HuH-7 (cell line): ENCODE measurements at places on chromosomes 7 and 10.

DNA sequence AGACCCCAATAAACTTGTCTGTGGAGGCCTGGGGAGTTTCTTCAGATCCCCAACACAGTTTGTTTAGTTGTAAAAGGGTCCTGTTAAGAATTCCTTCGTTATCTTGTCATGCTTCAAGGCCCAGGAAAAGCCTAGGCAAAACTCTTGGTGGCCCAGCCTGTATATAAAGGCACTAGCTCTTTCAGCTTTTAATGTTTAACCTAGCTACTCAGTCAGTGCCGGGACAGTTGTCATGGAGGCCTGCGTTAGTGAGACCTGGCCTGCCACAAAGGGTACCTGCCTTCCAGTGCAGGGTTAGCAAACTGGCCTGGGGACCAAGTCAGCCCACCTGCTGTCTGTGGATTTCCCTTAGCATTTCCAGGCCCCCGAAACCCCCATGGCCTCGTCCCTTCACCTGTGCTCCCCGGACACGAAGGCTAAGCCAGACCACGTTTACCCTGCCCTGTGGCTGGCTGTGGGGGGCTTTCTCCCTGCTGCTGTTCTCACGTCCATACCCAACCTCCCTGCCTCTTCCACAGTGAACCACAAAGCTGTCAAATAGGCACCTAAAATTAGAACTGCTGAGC is 96.9 kb upstream of the PPP2R2D start:
- DNase-seq: no peak

GRCh38 chr7:30789334-30789711 is 18.1 kb downstream of the MINDY4 start:
- no peak for DNase-seq

DNA sequence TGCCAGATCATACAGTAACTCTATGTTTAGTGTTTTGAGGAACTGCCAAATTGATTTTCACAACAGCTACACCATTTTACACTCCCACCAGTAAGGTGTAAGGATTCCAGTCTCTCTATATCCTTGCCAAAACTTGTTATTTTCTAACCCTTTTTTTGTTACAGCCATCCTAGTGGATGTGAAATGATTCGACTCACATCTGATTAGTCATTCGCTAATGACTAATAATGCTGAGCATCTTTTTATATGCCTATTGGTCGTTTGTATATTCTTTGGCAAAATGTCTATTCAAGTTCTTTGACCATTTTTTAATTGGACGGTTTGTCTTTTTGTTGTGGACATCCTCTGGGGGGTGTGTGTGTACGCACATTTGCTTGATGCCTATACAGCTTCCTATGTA is 142.8 kb downstream of the DGKB start:
- no peak for DNase-seq

GRCh38 chr7:127119517-127119916 is 133.2 kb downstream of the GRM8 start:
- no peak for DNase-seq

DNA sequence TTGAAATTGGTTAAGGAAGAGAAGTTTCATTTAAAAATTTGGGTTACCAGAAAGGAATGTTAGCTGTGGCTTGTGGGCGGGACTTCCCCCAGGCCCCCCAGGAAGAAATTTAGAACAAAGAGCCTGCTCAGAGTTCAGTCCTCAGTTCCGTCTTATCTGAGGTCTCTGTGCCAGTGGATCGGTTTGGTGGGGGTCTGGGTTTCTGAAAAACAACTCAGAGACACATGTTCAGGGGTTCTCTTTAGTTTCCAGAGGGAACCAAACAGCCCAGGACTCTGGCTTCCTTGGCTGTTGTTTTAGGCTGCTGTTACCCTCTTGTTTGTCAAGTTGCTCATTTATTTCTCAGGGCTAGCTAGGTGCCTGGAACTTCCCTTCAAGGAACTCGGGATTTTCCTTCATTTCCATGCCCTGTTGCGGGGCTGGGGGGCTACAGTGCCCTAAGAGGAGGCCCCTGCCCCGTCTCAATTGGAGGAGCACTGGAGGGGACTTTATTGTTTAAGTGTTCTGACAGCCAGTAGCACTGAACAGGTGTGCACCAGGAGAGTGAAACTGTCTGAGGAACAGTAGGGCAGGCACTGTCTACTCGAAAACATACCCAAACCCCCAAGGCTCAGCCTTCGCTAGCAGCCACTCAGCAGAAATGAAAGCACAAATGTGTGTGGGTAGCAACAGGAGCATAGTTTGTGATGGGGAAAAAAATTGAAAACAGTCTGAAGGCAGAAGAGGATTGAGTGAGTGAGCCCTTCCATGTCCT is 59.9 kb downstream of the ALOX5 start:
- no peak for DNase-seq
